ENCODE measurements at places on chromosomes 5 and 9.

- DNase-seq, result no peak
These were observed 72.5 kb downstream of the AP3B1 start for GRCh38 chr5:78221964-78222451.

GRCh38 chr9:76302543-76302942, 91.7 kb downstream of the RFK start:
- no peak for DNase-seq

DNA sequence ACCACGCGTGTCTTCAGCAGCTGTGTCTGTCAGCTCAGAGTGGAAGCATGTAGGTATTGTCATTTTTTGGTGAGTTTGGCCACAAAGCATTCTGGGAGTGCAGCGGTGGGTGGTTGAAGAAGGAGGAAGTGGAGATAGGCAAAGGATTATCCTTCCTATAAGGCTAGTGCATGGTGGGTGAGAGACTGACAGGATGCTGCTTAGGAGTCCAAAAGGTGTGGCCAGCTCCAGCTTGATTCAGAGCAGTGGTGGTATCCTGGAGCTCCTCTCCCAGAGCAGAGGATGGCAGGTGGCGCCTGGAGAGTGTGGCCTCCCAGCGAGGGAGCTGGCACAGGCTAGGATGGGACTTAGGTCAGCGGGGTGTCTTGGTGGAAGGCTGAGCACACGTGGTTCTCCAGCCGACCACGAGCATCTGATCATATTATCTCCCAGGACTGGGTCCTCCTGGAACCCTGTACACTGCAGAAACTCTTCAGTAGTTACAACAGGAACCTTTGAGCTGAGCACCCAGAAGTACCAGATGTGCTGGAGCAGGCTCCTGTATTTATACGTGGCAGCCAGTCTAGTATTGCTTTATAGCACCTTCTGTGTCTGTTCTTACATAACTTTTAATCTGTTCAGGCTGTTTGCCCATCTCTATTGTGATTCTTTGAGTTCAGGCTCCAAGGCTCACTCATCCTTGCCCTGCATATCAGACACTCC, 29.6 kb downstream of the MAML1 start:
- DNase-seq, result no peak

DNA sequence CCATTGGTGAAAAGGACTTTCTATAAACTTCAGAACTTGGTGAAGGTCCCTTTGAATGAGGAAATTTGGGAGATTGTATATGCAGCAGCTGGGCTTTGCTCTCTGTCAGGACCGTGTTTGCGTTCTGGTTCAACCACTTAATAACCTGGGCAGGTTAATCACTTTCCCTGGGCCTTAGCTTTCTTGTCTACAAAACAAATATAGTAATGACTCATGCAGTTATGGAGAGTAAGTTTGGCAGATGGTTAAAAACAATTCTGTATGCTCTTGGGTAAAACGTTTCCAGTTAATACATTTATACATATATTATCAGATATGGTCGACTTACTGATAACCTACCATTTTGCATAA, 197.0 kb downstream of the ARHGEF28 start:
- no peak for DNase-seq

GRCh38 chr9:94853887-94854286, 127.4 kb downstream of the AOPEP start:
- DNase-seq, result no peak

Measured in activated CD8-positive, alpha-beta memory T cell treated with anti-CD3 and anti-CD28 coated beads for 48 hours (primary cell).